Nephron progenitor cell (in vitro differentiated cells): ENCODE measurements at places on chromosomes 2 and 18.

DNA sequence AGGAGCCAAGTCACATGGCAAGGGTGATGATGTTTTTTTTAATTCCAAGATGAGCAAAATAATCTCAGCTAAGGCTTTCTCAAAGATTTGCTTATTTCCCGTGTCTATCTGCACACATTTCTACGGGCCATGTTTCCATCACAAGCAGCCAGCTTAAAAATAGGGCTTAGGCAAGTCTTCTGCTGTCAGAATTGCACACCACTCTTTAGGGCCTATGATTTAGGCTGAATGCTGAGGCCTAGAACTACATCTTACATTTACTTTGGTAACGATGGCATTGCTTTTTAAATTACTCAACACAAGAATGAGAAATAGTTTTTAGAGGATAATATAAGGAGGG is 144.2 kb downstream of the RNF144A start:
- no peaks in the 10 kb centered on the region for H3K27me3 ChIP-seq
- no peak overlapping the region for H3K4me3 ChIP-seq
- H3K36me3 ChIP-seq = peaks cover 26% of the 10 kb centered on the region
- DNase-seq = no peak
- H3K27ac ChIP-seq = no peak overlapping the region

DNA sequence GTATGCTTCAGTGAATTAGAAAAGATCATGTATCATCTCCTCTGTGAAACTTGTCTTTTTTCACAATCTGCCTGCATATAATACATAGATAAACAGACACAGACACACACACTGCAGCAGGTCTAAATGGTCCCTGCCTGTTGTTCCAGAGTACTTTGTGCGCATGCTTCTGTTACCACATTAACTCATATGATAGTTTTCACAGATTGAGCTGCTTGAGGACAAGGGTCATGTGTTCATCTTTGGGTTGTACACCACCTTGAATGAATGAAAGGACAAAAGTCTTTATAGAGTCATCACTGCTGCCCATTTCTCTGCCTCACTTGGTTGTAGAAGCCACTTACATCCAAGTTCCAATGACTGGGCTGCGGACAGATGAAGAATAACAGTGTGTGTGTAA is 72.7 kb upstream of the GLS start:
- no peak overlapping the region for H3K4me3 ChIP-seq
- no peak for DNase-seq
- peak overlapping the region; percentile 91 for H3K27ac ChIP-seq

DNA sequence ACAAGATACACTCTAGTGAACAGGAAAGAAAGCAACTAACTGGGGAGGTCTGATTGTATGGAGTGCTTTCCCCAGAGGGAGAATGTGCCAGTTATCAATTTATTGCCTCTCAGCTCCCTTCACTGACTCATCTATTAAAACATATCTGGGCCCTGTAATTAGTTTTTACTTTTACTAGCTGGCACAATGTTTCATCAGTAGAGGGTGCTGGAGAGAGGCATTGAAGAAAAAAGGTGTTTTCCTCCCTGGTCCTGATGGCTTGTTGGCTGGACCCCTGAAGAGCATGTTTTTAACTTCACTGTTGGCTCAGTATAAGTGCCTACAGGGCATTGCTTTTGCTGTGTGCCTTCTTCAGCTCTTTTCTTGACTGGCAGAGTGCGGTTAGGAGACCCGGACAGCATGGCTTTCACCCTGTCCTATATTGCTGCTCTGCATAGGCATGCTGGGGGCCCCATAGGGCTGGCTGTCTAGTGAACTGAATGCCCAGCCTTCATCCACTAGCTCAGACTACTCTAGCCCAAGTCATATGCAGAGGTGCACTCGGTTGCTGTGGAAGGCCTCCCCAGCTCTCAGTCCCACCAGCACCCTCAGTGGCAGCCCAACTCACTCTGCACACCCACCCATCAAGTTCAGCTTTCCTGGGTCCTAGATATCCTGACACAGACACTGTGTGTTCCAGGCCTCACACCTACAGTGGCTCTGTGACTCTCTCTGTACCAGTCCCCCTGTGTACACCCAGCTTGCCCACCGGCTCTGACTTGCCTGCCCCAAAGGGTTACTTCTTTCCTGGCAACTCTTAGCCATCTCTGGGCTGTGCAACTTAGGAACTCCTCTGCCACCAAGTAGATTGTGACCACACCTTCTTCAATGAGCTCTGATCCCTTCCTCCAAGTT is 62.3 kb upstream of the ACYP2 start:
- peaks cover 37% of the 10 kb centered on the region for H3K36me3 ChIP-seq
- H3K4me3 ChIP-seq = no peak overlapping the region
- no peak for DNase-seq
- H3K27ac ChIP-seq = no peak overlapping the region

- H3K4me1 ChIP-seq = peaks cover 43% of the 10 kb centered on the region
- peak overlapping the region; percentile 24 for H3K27ac ChIP-seq
- no peak overlapping the region for H3K4me3 ChIP-seq
- DNase-seq = peak; percentile 29
- H3K36me3 ChIP-seq = peaks cover 11% of the 10 kb centered on the region
- no peaks in the 10 kb centered on the region for H3K27me3 ChIP-seq
Measured at GRCh38 chr18:8176554-8176953, 432.7 kb upstream of the RAB12 start.

DNA sequence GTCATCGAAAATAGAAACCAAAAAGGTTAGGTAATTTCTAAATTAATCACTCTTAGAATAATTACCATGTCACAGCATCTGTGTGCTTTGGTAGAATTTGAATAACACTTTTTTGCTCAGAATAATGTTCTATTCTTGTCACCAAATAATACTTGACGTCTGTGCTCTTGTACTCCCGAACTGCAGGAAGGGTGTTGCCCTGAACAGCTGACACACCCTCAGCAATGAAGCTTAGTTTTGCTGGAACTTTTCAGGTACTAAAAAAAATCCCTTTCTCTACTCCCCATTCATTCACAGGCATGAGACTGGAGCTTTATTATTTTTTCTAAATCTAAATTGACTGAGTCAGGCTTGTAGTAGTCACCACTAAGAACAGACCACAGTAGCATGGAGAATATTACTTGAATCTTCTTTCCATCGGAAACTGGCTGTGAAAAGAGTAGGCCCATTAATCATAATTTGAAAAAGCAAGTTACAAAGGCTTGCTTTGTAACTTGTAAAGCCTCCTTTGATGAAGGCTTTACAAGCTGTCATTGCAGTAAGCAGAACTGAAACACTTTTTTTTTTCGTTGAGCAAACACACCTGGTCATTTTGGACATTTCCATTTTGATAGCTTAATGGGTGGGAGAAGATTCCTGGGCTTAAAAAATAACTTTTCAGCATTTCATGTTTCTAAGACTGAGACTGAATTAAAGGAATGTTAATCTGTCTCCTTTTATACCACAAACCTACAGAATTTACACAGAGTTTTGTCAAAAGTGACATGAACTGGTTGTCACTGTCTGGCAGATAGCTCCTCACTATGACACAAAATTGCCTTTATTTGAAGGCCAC is 70.3 kb upstream of the PELI1 start:
- no peak for DNase-seq
- H3K36me3 ChIP-seq = no peaks in the 10 kb centered on the region
- peaks cover 10% of the 10 kb centered on the region for H3K4me1 ChIP-seq
- no peak overlapping the region for H3K27ac ChIP-seq
- no peaks in the 10 kb centered on the region for H3K27me3 ChIP-seq
- H3K4me3 ChIP-seq = no peak overlapping the region

DNA sequence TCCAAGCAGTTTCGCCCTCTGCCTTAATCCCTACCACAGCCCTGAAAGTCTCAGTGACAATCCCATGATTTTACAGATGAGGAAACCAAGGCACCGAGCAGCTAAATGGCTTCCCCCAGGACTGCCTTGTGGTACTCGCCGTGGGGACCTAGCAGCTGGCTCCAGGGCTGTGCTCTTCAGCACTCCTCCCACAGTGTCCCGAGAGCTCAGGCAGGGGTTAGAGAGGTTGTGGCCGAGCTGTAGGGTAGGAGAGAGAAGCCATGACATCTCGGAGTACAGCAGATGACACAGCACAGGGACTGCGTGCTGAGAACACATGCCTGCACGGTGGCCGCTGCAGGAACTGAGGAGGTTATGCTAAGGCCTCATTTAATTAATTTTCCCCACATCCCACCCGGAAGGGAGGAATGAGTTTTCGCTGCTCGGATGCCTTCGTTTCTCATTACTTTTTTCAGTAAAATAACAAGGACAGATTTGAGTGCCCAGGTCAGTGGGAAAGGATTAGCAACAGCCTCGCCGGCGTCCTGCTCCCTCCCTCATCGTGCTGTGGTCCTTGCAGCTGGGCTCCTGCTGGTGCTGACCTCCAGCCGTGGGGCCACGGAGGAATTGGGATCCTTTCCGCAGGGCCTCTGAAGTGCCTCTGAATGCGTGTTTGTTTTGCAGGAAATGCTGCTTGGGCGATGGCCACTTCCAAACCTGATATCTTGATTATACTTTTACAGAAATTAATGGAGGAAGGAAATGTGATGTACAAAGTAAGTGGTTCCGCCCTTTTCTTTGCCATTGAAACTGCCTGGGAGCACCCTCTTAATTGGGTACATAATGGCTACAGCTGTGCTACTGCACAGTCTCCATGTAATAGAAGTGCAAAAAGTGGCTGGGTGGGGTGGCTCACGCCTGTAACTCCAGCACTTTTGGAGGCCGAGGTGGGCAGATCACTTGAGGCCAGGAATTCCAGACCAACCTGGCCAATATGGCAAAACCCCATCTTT is 61.2 kb downstream of the WDSUB1 start:
- H3K27me3 ChIP-seq = peaks cover 3% of the 10 kb centered on the region
- peak overlapping the region; percentile 92 for H3K27ac ChIP-seq
- H3K4me3 ChIP-seq = no peak overlapping the region
- H3K36me3 ChIP-seq = peaks cover 76% of the 10 kb centered on the region

- H3K27me3 ChIP-seq = peaks cover 15% of the 10 kb centered on the region
- no peak for DNase-seq
- no peaks in the 10 kb centered on the region for H3K36me3 ChIP-seq
Measured at GRCh38 chr2:86307431-86307830, 30.0 kb downstream of the REEP1 start.

- peaks cover 99% of the 10 kb centered on the region for H3K36me3 ChIP-seq
- H3K27ac ChIP-seq = no peak overlapping the region
- H3K4me3 ChIP-seq = no peak overlapping the region
- peaks cover 5% of the 10 kb centered on the region for H3K4me1 ChIP-seq
Measured at GRCh38 chr2:108835040-108835439, 48.5 kb downstream of the CCDC138 start.

- no peak overlapping the region for H3K27ac ChIP-seq
- no peaks in the 10 kb centered on the region for H3K4me1 ChIP-seq
- H3K36me3 ChIP-seq = no peaks in the 10 kb centered on the region
- H3K27me3 ChIP-seq = no peaks in the 10 kb centered on the region
- DNase-seq = no peak
Measured at GRCh38 chr2:140988597-140988996, 1142.2 kb downstream of the LRP1B start.

- H3K27ac ChIP-seq = no peak overlapping the region
- peaks cover 40% of the 10 kb centered on the region for H3K36me3 ChIP-seq
- no peaks in the 10 kb centered on the region for H3K27me3 ChIP-seq
- DNase-seq = peak; percentile 18
- H3K4me1 ChIP-seq = peaks cover 12% of the 10 kb centered on the region
- no peak overlapping the region for H3K4me3 ChIP-seq
Measured at GRCh38 chr2:157777427-157777826, 98.7 kb downstream of the ACVR1 start.

DNA sequence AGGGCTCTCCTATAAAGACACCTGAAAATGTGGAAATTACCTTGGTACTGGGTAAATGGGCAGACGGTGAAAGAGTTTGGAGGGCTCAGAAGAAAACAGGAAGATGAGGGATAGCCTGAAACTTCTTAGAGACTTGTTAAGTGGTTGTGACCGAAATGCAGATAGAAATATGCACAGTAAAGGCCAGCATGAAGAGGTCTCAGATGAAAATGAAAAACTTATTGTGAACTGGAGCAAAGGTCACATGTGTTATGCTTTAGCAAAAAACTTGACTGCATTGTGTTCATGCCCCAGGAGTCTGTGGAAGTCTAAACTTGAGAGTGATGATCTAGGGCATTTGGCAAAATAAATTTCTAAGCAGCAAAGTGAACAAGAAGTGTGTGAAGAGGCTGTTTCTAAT is 137.1 kb downstream of the CBLN2 start:
- DNase-seq = no peak
- H3K4me1 ChIP-seq = no peaks in the 10 kb centered on the region
- H3K36me3 ChIP-seq = no peaks in the 10 kb centered on the region
- peaks cover 6% of the 10 kb centered on the region for H3K27me3 ChIP-seq
- no peak overlapping the region for H3K4me3 ChIP-seq

DNA sequence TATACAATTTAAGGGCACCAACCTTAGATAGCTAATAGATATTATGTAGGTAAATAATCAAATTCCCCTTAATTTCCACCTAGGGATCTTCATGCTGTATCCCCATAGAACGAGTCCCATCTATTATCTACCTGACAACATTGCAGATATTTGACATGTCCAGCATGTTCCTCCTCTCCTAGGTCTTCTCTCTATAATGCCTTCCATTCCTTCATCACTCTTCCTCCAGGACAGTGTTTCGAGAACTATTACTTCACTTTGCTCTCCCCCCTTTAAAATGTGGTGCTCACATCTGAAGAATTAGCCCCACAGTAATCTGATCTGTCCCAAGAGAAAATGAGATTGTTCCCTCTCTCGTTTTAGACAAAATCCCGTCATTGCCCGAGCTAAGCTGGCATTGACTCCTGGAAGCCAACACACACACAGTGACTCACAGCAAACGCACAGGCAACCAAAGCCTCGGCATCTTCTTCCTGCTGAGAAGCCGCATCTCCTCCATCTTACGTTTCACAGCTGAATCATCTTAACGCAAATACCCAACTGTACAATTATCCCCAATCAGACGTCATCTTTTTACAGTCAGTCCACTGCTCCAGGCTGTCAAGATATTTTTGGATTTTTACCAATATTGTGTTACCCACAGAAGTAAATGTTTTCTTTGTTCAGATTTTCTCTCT is 162.9 kb upstream of the AGAP1 start:
- H3K27me3 ChIP-seq = peaks cover 6% of the 10 kb centered on the region
- no peak overlapping the region for H3K4me3 ChIP-seq
- no peaks in the 10 kb centered on the region for H3K36me3 ChIP-seq
- no peak overlapping the region for H3K27ac ChIP-seq
- DNase-seq = no peak

GRCh38 chr18:79402977-79403722 is 7.4 kb downstream of the NFATC1 start:
- peaks cover 63% of the 10 kb centered on the region for H3K4me1 ChIP-seq
- H3K4me3 ChIP-seq = peak overlapping the region; percentile 29
- DNase-seq = peak; percentile 43
- H3K27me3 ChIP-seq = peaks cover 20% of the 10 kb centered on the region
- H3K36me3 ChIP-seq = peaks cover 13% of the 10 kb centered on the region

GRCh38 chr18:21327101-21327500 is 85.1 kb downstream of the GREB1L start:
- H3K36me3 ChIP-seq = peaks cover 3% of the 10 kb centered on the region
- H3K4me1 ChIP-seq = peaks cover 75% of the 10 kb centered on the region
- peak overlapping the region; percentile 30 for H3K4me3 ChIP-seq
- peak overlapping the region; percentile 88 for H3K27ac ChIP-seq

- no peak overlapping the region for H3K4me3 ChIP-seq
- H3K27me3 ChIP-seq = no peaks in the 10 kb centered on the region
- no peaks in the 10 kb centered on the region for H3K36me3 ChIP-seq
- no peak overlapping the region for H3K27ac ChIP-seq
Measured at GRCh38 chr2:141348481-141348880, 782.3 kb downstream of the LRP1B start.

- peak overlapping the region; percentile 72 for H3K27ac ChIP-seq
- peaks cover 19% of the 10 kb centered on the region for H3K4me1 ChIP-seq
- H3K27me3 ChIP-seq = no peaks in the 10 kb centered on the region
Measured at GRCh38 chr2:74856004-74856578, 22.2 kb downstream of the HK2 start.
